ENCODE measurements at places on chromosomes 3 and 15.
A peak's percentile ranks its signal among the peaks of the same experiment; 100 is the strongest.

DNA sequence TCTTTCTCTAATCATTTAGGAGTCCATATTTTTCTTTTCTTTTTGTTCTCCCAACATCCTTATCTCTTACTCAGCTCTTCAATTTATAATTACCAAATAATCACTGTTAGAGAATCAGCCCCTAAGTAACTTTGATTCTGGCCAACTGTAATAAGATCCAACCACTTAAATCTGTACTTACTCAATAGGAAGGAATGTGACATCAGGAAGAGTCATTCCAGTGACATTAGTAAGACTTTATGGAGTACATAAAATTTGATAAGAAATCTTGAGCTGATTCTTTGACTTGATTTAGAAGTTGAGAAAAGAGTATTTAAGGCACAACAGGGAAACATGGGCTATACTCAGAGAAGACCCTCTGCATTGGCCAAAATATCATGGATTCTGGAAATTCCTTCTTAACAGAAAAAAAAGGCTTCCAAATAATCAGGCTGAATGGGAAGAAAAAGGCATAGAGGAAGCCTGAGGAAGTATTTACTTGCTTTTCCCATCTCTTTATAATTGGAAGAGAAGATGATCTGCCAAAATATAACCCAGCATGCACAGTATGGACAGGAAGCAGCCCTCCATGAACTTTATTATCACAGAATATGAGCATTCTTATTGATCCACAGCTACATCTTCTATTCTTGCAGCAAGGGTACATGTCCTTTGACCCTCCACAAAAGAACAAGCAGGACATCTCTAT is 289.7 kb upstream of the TPRG1 start:
- DNase-seq = no peak

DNA sequence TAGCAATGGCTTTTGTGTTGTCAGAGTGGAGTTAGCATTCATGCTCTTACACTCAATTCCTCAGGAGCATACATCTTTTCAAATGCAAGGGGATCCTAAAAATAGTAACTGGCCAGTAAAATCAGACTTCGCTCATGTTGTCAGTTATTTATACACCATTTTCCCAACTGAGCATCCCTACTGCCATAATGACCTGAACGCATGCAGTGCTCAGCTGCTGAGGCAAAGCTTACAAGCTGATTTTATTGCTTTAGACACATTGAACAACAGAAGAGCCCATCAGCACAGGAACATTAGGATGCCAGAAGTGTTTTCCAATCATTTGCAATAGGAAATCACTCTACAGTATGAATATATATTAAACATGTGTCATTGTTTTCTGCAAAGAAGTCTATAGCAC is 689.7 kb upstream of the BCHE start:
- no peak for DNase-seq

DNA sequence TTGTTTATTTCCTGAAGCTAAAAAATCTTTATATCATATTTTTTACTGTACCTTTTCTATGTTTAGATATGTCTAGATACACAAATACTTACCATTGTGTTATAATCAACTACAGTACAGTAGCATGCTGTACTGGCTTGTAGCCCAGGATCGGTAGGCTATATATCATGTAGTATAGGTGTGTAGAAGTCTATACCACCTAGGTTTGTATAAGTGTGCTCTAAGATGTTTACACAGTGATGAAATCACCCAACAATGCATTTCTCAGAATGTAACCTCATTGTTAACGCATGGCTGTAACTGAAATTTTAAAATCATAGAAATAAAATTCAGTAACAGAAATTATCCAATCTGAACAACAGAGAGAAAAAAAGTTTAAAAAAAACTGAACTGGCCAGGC is 43.2 kb downstream of the EIF3J start:
- DNase-seq = no peak

GRCh38 chr3:31534065-31534425 is 1.3 kb downstream of the STT3B start:
- DNase-seq = peak; percentile 21

GRCh38 chr3:20622304-20622703 is 436.3 kb upstream of the SGO1 start:
- DNase-seq = no peak

DNA sequence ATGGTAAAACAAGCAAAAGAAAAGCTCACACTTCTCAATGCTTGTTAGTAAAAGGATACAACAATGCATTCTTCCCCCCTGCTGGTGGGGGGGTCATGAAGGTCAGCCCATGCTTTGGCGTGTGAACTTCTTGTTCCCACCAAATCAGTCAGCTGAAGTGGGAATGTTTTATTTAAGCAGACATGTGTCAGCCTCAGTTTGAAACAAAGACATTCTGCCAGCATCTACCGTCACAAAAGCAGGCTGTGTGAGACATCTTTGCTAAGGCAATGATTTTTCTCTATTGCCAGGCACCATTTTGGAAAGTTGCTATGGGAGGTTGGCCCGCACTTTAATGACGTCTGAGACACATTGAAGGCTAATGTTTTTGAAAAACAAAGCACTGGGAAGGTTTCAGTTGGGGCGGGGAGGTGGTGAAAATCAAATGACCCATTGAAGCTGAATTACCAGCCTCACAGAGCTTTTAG is 206.6 kb downstream of the TLE3 start:
- no peak for DNase-seq

DNA sequence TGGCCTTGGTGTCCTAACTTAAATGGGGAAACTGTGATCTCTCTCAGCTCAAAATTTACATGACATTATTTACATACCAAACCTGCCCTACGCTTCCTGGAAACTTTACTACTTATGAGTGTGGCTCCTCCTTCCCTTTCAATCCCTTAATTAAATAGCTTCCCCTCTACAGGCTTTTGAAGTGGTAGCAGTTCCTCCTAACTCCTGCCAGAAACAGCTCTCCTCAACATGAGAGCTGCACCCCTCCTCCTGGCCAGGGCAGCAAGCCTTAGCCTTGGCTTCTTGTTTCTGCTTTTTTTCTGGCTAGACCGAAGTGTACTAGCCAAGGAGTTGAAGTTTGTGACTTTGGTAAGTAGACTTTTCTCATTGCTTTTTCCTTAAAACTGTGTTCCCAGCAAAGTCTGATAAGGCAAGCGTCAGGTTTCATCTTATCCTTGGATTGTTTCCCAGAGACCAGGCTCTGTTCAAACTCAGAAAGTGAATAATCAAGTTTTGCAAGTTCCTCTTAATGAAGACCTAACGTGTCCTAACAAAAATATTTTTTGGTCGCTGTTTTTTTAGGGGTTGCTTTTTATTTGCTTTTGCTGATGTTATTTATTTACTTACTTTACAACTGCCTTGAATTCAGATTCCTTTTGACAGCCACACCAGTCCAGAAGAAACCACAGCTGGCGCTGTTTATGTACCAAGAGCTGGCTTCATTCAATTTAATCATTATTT is at the start of gene ACP3:
Gene ACP3, plus strand, starts transcription at position 179 of the 720 bp plus-strand sequence. Its CDS starts 50 bp downstream, at position 229.
- DNase-seq = peak; percentile 82

DNA sequence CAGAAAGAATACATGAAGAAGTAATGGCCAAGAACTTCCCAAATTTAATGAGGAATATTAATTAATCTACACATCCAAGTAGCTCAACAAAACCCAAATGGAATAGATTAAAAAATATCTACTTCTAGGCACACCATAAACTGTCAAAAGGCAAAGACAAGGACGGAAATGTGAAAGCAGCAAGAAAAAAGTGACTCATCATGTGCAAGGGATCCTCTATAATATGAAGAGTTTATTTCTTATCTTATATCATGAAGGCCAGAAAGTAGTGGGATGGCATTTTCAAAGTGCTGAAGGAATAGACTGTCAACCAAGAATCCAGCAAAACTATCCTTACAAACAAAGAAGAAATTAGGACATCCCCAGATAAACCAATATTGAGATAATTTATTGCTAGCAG is 73.9 kb upstream of the PRICKLE2 start:
- DNase-seq = no peak

GRCh38 chr3:119885746-119886530 is 104.0 kb downstream of the NR1I2 start:
- DNase-seq = no peak

GRCh38 chr3:56131974-56132590 is 336.2 kb downstream of the ERC2 start:
- DNase-seq = peak; percentile 75

DNA sequence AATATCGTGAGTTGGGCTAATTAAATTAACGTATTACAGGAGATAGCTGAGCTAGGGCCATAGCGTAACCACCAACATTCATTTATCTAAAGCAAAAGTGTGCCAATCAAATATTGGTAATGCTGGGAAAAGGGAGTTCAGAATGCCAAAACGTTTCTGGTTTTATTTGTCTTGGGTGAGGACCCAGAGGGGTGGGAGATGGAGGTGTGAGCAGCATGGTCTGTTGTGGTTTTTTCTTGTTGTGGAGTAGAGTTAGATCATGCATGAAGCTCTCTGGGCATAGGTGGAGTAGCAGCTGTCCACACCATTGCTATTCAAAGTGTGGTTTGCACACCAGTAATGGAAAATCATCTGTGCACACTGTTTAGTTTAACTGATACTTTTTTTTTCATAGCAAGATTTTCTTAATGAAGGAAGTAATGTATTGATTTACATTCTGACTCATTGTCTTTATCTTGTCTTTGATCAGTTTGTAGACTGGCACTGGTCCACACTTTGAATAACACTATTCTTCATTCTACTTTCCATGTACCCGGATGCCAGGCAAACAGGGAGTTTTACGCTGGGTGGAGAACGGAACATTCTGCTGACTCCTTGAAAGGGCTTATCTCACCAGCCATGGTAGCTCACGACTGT is 50.8 kb upstream of the CRTC3 start:
- DNase-seq = no peak

GRCh38 chr3:114308377-114308776 is 14.5 kb downstream of the TIGIT start:
- DNase-seq = no peak

- DNase-seq = no peak
These were observed 20.0 kb upstream of the PRR23E start for GRCh38 chr3:127172781-127173515.

DNA sequence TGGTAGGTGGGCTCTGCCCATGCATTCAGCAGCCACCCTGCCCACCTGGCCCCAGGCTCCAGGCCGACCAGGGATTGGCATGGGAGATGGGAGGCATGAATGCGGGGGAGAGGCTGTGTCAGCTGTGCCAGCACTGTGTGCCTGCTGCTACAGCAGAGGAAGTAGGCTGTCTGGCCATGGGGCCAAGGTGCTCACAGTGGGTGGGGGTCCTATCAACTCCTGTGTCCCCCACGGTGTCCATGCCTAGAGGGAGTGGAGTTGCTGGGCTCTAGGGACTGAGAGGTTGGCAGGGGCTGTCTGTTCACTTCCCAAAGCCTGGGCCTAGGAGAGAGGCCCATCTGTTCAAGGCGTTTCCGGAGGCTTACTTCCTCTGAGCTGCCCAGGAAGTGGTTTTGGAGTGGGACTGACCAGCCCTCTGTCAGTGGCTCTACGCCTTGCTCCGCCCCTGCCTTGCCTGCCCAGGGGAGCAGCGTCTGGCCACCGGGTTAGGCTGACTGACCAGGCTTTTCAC is 5.8 kb downstream of the PRKCD start:
- peak; percentile 94 for DNase-seq

- DNase-seq = no peak
These were observed 915.0 kb upstream of the GBE1 start for GRCh38 chr3:82676356-82677026.

- DNase-seq = no peak
These were observed 204.0 kb downstream of the TAFA4 start for GRCh38 chr3:68728343-68728742.

- peak; percentile 71 for DNase-seq
These were observed 48.0 kb upstream of the SCAANT1 start for GRCh38 chr3:63960048-63960711.

DNA sequence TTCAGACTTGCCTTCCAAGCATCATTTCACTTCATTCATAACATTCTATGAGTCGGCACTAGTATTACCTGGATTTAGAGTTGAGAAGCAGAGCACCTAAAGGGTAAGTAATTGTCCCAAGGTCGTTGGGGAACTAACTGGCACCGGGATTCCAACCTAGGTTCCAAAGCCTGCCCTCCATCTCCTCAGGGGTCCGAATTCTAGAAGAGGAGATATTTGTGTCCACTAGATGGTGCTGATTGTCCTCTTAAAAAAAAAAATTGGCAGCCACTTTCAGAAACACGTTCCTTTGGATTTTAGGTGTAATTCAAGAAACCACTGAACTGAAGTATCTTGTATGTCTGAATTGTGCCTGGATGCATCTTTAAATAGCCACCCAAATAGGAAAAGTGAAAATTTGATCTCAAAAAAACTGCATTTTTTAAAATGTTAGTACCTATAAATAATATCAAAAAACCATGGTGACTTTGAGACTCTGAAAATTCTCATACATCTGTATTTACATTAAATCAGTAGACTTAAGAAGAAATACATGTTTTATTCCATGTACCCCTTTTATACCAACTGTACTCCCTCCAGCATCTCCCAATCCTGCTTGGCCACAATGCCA is 3.9 kb upstream of the FSIP1 start:
- peak; percentile 70 for DNase-seq

DNA sequence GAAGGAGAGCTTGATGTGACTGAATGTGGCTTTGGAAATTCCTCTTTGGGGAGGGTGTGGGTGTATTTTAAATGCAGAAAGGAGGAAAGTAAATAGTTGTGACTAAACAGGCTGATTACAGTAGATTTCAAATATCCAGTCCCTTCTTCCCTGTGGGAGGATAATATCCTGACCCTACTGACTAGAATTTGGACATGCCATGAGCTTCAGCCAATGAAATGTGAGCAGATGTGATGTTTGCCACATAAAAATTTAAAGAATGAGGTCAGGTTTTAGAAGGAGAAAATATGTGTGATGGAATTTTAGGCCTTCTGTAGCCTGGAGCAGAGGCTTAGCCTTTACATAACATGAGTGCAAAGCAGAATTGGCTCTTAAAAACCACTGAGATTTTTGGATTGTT is 1218.9 kb downstream of the ROBO2 start:
- DNase-seq = no peak

DNA sequence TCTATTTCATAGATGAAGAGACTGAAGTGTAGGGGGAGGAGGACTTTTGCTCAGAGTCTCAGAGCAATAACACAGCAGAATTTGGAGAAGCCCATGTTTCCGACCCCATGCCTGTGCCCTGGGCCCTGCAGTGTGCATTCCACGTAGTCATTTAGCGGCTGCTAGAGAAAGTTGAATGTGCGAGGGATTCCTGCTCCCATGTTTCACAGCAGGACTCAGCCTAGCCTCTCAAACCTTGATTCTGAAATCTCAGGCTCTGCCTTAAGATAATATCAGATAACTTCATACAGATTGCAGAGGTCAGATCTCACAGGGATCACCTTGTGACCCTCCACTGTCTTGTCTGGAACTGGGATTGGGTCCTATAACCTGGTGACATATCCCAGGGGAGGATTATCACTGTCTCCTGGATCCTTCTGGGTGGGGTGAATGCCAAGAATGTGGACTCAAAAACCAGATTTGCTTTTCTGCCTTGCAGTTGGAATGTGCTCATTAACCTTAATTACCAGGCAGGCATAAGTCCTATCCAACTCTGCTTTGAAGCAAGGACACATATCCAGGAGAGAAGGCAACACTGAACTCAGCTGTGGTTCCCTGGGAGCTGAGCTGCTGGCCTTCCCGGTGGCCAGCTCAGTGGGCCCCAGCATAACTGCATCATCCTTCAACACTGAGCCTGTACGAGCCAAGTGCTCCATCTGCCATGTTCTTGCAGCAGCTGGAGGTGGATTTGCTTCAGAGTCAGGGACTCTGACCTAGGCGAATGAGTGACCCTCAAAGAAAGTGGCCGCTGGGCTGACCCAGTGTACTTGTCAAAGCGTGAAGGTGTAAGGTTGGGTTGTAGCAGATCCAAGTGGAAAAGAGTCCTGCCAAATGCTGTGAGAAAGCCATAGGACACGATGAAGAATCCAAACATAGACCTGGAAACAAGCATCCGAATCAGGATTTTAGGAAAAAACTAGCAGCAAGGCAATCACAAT is 43.0 kb downstream of the CTXND1 start:
- DNase-seq = no peak

GRCh38 chr3:66839508-66839907 is 158.6 kb upstream of the KBTBD8 start:
- no peak for DNase-seq

Measured in suppressor macrophage (primary cell).